Cortex of kidney (tissue), 1 donor: ENCODE measurements at places on chromosomes 7 and 10.
A peak's percentile ranks its signal among the peaks of the same experiment; 100 is the strongest.

DNA sequence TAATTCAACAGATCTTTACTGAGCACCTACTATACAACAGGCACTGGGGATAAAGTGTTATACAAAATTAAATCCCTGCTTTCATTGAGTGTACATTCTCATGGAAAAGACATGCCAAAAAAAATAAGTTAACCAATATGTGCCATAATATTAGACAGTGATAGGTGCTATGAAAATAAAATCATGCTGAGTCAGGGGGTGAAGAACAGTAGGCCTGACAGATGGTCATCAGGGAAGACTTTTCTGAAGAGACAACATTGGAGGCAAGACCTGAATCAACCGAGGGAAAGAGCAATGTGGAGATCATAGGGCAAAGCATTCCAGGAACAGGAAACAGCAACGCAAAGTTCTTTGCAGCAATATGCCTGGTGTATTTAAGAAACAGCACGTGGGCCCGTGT, 135.5 kb downstream of the C1GALT1 start:
- DNase-seq = no peak

GRCh38 chr7:45219130-45219529, 61.5 kb downstream of the RAMP3 start:
- no peak for DNase-seq

GRCh38 chr10:11698691-11699549, 43.3 kb upstream of the ECHDC3 start:
- DNase-seq = no peak

- no peak for DNase-seq
Observed at GRCh38 chr7:129255800-129256199, 31.0 kb downstream of the AHCYL2 start.

- DNase-seq = no peak
Observed at GRCh38 chr10:88138319-88138848, 275.0 kb downstream of the PTEN start.

DNA sequence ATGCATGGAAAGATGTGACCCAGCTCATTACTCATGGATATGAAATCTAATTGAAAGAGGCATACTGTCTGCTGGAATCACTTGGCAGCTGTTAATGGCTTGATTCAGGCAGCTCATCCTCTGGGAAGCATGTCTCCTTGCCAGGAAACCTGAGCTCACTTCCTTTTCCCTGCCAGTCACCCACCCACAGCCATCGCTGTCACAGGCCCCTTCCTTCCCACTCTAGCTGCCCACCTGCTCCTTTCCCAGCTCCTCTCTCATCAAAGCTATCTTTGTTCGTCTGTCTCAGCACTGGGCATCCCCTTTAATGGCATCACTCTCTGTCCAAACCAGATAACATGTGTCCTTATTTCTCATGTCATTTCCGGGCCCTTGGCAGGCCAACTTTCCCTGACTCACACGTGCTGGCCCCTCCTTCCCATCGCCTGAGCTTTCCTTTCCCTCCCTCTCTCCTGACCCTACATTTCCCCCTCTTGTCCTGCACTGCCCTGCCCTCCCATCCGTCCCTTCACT, 721.9 kb downstream of the TNS3 start:
- no peak for DNase-seq

GRCh38 chr7:158707610-158708009, 3.0 kb upstream of the NCAPG2 start:
- DNase-seq = no peak

GRCh38 chr7:142100634-142101033, 10.9 kb upstream of the MGAM2 start:
- DNase-seq = no peak

DNA sequence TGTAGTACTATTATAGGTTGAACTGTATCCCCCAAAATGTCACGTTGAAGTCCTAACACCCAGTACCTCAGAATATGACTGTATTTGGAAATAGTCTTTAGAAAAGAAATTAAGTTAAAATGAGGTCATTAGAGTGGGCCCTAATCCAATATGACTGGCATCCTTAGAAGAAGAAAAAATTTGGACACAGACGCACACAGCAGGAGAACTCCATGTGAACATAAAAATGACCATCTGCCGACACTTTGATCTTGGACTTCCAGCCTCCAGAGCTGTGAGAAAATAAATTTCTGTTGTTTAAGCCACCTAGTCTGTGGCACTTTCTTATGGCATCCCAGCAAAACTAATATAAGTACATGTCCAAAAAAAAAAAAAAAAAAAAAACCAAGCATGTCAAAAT, 225.8 kb downstream of the PARD3 start:
- no peak for DNase-seq

DNA sequence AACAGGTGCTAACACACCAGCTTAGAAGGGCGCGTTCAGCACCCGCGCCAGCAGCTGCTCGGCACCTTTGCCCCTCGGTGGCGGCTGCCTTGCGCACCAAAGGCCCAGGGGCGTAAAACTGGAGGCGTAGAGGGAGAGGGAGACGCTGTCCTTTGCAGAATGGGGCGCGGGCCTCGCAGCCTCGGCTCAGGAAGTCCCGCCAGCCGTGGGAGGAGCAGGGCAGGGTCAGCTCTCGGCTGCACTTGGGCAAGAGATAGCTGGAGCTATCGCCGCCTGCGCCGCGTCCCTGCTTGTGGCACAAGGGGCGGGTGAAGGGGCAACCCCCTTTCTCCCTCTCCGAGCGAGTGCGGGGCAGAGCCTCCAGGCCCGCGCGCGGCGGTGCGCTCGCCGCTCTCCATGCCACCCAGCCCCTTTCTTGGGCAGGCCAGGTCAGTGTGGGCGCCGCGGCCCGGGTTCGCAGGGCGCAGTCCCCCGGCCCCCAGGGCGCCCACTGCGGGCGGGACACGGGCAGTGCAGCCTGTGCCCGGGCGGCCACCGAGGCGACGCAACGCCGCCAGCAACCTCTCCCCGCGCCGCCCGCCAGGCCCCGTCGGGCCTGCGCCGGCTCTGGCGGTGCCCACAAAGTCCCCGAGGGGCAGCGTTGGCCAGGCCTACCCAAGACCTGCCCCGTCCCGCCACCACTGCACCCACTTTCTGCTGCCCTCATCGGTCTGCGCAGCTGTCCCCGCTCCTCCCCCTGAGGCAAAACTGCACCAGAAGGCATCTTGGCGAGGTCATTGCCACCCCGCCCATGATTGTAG, 4.1 kb downstream of the NEUROD6 start:
- DNase-seq = no peak

DNA sequence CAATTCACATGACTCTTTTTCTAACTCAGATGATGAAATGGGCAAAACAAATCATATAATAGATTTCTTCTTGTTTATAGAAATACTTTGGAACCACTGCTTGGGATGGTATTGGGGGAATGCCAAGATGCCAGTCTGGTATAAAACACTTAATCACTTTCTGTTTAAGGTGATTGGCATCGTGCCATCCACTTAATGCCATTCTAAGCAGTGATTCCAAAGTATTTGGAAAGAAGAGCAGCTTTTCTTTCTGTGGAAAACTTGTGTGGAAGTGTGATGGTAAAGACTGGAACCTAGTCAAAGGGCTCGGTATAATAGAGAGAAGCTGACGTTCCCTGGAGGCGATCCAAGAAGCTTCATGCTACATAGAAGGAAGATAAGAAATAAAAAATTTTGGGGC, 120.6 kb downstream of the TMEM26 start:
- no peak for DNase-seq

DNA sequence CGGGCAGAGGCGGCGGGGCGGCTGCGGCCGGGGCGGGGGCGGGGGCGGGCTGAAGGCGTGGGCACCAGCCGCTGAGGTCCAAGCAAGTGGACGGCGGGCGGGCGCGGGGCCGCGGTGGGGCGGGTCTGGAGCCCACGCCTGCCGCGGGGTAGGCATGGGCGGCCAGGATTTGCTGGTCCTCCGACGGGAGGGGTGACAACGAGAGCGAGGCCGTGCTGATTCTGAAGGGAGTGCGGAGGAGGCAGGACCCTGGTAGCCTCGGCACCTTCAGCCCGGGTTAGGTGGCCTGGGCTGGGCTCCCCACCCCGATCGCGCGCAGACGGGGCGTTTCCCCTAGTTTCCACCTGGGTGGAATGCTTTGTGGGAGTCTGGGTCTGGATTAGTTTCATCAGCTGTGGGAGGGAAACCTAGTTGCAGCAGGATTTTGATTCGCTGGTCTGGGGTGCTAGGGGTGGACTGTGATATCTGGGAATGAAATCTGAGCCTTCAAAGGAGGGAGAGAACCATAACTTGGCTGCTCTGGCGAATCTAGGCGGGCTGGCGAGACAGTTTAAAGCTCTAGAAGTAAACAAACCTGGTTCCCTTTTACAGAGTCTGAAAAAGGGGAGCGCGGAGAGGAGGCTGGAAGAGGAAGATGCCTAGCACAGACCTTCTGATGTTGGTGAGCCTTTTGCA, 609 bp downstream of the SGPL1 start:
- DNase-seq = peak; percentile 38

GRCh38 chr7:16261100-16261499, 160.2 kb downstream of the CRPPA start:
- DNase-seq = no peak

DNA sequence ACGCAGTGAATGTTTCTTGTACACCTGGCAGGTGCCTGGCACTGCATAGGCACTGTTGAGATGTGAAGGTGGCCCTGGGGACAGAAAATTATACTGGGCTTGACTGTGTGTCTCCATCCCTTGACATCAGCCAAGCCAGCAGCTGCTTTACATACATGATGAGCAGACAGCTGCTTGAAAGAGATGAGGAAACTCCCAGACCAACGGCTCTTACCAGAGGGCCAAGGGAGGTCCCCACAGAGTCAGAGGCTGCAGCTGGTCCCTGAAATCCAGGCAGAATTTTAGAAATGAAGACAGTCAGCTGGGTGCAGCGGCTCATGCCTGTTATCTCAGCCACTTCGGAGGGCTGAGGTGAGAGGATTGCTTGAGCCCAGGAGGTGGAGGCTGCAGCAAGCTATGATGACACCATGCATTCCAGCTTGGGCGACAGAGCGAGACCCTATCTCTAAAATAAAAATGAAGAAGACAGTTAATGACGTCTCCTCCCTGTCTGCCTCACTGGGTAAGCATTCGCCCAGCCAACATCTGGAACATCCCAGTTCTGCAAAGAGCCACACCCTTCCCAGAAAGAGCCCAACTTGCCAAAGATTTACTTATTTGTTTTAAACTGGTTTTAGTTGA, 17.6 kb downstream of the LIMK1 start:
- no peak for DNase-seq

DNA sequence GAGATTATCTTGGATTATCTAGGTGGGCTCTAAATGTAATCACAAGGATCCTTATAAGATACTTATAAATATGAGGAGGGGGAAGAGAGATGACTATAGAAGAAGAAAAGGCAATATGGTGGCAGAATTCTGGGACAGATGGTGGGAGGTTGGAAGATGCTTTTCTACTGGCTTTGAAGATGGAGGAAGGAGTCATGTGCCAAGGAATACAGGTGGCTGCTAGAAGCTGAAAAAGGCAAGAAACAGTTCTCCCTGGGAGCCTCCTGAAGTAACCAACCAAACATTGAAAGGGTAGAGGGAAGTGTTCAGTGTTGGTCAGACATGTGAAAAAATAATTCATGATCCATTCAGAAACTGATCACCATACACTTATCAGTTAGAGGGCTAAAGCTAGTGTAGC, 213.3 kb downstream of the WDR11 start:
- no peak for DNase-seq

GRCh38 chr7:99193527-99194220, 14.2 kb downstream of the KPNA7 start:
- DNase-seq = no peak

- DNase-seq = no peak
Observed at GRCh38 chr10:9305018-9305655, 1250.6 kb downstream of the GATA3 start.

- DNase-seq = no peak
Observed at GRCh38 chr10:89566992-89567391, 31.6 kb upstream of the SLC16A12 start.

- DNase-seq = no peak
Observed at GRCh38 chr10:127989481-127990012, 82.6 kb downstream of the PTPRE start.

DNA sequence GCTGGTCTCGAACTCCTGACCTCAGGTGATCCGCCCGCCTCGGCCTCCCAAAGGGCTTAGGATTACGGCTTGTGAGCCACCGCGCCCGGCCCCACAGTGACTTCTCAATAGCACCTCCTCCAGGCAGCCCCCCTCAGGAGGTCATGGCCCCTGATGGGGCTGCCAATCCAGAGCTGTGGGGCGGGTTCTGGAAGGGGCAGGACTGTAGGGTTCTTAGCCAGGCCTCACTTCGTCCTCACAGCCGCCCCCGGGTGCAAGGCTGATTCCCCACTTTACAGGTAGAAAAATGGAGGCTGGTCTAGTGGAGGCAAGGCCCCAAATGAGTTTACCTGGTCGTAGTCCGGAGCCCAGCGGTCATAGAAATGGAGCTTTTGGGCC, 638 bp downstream of the METTL27 start:
- no peak for DNase-seq

GRCh38 chr10:90403211-90404000, 454.4 kb downstream of the HTR7 start:
- no peak for DNase-seq

GRCh38 chr10:56874950-56875349, 513.9 kb upstream of the ZWINT start:
- no peak for DNase-seq

- no peak for DNase-seq
Observed at GRCh38 chr7:47540053-47540386, 41.9 kb downstream of the TNS3 start.

DNA sequence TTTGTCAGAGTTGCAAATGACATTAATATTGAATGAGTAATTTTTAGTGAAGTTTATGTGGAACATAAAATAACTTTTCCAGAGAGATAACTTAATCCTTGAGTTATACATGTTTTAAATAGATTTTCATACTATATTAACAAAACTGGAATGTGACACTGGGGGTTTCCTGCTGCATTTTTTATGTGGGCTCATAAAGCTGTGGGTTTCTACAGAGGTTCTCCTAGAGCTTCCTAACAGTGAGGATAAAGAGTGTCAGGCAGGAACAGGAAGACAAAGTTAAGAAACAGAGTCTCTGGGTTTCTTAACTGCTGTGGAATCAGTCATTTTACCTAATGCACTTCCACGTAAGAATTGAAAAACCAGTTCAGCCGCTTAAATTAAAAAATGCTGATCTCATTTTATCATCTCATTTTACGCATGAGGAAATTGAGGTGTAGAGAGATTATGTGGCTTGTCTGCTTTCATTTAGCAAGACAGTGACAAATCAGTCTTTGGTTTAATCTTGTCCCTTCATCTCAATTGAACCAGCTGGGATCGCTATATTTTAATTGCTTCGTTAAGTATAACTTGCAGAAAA, 5.0 kb downstream of the CD36 start:
- no peak for DNase-seq

GRCh38 chr7:57423768-57424167, 26.2 kb upstream of the ZNF716 start:
- DNase-seq = no peak

DNA sequence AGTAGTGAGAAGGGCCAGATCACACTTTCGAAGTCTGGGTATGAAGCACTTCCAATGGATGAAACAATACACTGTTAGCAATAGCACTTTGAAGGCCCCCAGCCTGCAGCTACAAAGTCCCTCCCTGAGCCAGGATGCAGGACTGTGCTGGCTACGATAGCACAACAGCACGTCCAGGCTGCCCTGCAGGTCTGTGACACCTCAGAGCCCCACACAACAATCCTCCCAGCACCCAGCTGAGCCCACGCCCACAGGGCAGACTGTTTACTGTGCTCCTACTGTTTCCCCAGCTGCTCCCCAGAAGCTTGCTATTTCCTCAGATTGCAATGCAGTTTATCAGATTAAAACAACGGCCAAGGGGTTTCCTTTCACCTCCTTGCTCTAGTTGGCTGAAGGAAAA, 71.4 kb downstream of the HTR5A start:
- no peak for DNase-seq

GRCh38 chr10:121155742-121156474, 304.7 kb downstream of the WDR11 start:
- DNase-seq = no peak

- DNase-seq = no peak
Observed at GRCh38 chr7:15057272-15057671, 154.7 kb upstream of the DGKB start.
